ENCODE measurements at places on chromosomes 2 and 18.
A peak's percentile ranks its signal among the peaks of the same experiment; 100 is the strongest.

DNA sequence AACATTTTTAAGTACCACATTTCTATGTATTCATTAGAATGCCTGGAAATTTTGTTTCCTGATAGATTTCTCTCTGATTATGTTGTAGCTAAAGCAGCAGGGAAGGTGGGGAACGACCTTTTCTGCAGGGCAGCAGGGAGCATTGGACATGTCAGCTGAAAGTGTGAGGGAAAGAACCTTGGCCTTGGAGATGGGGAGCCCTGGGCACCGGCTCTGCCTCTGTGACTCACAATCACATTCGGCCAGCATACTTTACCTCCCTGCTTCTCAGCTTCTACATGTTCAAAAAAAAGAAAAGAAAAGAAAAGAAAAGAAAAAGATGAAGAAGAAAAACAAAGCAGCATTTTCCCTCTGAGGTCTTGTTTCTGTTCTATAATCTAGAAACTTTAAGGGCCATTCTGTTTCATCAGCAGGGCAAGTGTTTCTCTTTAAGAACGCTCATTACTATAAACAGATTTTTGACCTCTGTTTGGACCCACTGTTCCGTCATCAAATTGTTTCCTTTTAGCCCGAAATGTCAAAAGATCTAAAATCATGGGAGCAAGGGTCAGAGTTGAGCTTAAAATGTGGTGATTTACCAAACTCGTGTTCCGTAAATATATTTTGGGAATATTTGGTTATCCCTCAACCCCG lies 27.9 kb downstream of the SETBP1 start:
- DNase-seq: no peak

DNA sequence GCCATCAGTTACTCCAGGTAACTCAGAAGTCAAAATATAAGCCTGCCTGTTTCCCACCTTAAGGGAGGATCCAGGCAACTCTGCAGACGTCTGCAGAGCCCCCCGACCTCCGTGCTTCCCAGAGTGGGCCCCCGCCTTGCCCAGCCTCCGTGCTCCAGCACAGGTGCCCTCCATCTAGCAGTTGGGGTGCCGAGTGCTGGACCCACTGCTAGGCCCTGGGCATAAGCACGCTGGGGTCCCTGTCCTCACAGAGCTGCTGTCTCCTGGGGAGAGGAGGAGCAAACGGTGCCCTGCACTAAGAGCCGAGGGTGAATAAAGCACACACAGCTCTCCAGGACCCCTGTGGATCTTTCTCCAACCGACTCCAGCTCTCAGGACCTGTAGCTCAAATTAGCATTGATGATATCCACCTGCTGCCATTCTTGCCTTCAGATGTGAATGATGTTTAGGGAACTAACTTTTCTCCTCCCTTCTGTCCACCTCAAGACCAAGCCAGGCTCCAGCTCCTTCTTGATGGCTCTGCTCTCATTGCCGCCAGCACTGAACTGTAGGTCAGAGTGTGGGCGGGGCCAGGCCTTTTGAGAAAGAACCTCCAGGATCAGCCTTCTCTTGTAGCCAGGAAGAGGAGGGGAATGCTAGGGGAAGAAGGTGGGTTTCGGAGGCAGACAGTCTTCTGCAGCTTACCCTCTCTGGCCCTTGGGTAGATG lies 121.2 kb downstream of the SMAD7 start:
- DNase-seq: no peak

DNA sequence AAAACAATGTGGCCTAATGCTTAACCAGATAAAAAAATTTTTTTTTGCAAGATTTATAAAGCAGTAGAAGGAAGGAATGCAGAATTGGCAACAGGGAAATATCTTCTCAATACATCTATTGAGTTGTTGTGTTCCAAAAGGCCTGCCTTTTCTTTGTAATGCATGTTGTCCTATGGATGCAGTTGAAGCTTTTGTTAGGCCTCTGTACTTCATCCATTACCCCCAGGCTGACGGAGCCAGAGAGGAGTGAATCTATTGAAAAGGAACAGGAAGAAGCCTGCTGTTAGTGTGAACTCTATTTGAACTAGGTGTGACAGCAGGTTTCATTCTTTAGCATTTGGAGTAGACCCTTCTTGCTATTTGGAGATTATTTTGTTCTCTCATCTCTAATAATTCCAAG lies 56.5 kb downstream of the MTX2 start:
- DNase-seq: peak; percentile 8

DNA sequence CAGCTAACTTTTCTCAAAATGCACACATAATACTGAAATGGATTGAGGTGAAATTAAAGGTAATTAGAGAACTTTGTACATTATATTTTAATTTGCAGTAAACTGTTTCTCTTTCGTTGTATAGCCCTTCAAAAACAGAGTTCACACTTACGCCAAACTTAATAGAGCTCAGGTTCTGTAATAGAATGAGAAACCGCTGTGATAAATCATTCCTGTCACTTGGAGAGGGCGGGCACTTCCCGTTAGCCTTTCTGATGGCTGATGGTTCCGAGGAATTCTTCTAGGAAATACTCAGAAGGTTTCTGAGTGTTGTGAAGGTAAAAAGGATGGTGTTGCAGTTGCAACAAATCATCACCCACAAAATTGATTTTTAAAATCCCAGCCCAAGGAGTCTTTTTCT lies 155.8 kb upstream of the ALKAL2 start:
- no peak for DNase-seq

GRCh38 chr2:239831001-239831731 lies 194.0 kb downstream of the NDUFA10 start:
- DNase-seq: peak; percentile 35

GRCh38 chr18:59918320-59918755 lies 18.5 kb downstream of the PMAIP1 start:
- no peak for DNase-seq

Data from endothelial cell (in vitro differentiated cells).